ENCODE measurements at places on chromosomes 2 and 18. TPM values are rescaled to one million over a fixed set of nuclear protein-coding genes. Genes with fewer than 3 reads are reported as not detected.

DNA sequence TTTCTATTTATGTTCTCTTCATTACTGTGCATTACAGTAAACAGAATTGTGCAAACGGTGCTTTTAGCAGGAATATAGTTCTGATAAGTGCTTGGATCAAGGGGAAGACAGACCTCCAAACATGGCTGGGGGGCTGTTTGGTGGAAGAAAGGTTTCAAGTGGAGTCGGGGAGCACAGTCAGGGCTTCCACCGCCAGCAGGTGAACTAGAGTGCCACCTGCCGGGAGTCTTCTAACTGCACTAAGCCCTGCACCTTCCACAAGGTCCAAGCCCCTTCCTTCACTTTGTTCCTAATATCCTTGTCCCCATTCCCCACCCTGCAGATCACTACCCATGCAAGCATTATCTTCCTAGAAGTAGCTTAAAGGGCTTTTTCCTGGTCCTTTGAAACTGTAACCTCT is 11.1 kb downstream of the ONECUT2 start:
- no peak for DNase-seq

GRCh38 chr2:47277187-47277586 is 122.1 kb upstream of the STPG4 start:
- DNase-seq = no peak

DNA sequence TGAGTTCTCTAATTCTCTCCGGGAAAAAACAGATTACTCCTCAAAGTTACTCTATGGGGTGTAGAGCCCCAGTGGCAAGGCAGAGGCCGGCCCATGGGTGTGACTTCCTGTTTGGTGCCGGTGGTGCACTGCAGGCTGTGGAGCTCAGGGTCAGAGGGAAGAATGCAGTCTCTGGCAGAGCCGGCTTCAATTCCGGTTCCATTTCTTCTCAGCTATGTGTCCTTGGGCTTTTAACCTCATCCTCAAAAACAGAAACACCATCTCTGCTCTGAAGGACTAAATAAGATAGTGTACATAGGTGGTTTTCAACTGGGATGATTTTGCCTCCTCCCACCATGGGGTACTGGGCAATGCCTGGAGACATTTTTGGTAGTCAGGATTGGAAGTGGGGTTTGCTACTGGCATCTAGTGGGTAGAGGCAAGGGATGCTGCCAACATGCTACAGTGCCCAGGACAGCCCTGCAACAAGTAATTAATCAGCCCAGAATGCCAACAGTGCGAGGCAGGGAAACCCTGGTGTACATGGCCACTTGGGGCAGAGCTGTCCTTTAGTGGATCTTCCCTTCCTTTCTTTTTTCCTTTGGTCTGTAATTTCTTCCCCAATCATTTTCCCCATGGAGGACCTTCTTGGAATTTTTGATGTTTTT is 81.2 kb downstream of the INSIG2 start:
- DNase-seq = peak; percentile 27

DNA sequence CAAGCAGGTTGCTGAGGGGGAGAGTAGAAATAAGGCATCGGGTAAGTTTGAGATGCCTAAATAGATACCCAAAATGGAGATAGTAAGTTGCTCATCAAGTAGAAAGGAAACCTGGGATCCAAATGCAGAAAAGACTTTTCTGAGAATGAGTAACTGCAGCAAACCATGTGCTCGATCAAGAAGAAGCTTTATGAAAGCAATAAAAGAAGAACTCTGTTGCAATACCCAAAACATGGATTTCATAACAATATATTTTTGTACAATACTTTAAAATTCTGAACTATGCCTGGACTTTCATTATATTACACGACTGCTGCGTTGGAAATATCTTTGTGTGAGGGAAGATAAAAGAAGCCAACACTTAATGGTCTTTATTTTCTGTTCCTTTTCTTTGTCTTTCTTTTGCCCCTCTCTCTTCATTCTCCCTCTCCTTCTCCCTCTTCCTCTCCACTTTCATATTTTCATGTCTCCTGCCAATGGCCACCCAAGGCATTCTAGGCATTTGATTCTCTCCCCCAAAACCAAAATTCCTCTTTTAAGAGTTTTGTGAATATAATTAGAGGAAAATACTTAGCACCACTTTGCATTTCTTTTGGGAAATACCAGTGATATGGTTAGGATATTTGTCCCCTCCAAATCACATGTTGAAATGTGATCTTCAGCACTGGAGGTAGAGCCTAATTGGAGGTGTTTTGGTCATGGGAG is 257.6 kb downstream of the MREG start:
- DNase-seq = no peak

DNA sequence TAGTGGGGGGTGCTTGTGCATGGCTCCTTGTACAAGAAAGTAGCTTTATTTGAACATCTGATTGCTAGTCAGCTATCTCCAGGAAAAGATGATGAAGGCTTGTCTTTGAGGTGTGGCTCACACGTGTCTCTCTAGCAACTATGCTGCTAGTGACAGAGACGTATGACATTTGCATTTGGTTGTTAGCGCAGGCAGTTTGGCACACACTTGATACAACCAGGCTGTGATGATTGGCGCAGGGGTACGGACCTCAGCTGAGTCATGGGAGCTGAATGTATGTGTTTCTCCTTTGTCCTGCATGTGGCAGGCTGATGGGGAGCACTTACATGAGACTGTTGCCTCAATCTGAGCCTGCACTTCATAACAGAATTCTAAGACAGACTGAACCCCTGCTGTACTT is 29.6 kb downstream of the PTCD3 start:
- no peak for DNase-seq

DNA sequence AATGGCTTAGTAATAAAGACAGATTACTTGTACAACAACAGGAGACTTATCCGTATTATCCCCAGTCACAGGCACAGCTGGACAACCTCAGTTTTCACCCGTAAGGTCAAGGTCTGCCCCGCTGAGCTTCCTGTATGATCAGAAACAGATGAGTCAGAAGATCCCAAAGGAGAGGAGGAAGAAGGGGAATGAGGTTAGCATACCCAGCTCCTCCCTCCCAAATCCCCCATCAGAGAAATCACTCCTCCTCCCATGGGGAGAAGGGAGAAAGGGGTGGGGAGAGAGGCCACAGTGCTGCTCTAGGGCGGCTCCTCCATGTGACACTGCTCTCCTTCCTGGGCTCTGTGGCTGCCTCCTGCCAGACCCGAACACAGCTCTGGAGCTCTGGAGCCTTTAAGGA is 53.8 kb upstream of the SPTBN1 start:
- no peak for DNase-seq

GRCh38 chr2:4018535-4018934 is 315.2 kb downstream of the DCDC2C start:
- no peak for DNase-seq

- no peak for DNase-seq
Observed at GRCh38 chr18:50917021-50917420, 38.1 kb downstream of the ME2 start.

GRCh38 chr2:187644486-187644885 is 90.3 kb upstream of the TFPI start:
- no peak for DNase-seq

GRCh38 chr2:128473175-128474035 is 154.7 kb upstream of the HS6ST1 start:
- DNase-seq = peak; percentile 82

- DNase-seq = no peak
Observed at GRCh38 chr2:31187166-31187565, 30.1 kb downstream of the CAPN14 start.

- DNase-seq = no peak
Observed at GRCh38 chr2:110216199-110216598, 3.9 kb upstream of the MTLN start.

- DNase-seq = no peak
Observed at GRCh38 chr2:68412127-68412819, 47.2 kb downstream of the PLEK start.

GRCh38 chr2:157444641-157445040 is 752 bp upstream of the CYTIP start:
- no peak for DNase-seq

DNA sequence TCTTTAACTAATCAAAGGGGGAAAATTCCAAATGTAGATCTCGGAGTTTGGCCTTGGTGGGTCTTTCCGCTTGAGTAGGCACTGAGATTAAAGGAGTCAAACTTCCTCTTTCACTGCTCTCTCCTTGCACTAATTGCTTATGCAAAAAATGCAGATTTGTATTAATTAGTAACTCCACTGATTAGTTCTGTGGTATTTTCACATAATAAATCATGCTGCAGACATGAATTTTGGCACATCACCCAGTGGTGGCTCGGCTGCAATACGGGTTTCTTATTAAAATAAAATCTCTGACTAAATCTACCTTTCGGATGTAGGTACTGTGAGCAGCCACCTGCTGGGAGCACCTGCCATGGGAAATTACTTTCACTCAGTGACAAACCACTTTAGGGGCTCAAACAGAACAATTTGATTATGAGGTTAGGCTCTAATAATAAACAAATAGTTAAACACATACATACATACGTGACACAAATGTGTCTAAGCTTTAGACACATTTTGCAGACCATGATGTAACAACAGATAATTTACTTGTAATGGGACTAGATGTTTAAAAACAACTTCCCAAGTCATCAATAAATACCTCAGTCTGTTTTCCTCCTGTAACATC is 6.4 kb upstream of the NEUROD1 start:
- no peak for DNase-seq

- DNase-seq = no peak
Observed at GRCh38 chr18:11316546-11316945, 167.2 kb upstream of the PIEZO2 start.

DNA sequence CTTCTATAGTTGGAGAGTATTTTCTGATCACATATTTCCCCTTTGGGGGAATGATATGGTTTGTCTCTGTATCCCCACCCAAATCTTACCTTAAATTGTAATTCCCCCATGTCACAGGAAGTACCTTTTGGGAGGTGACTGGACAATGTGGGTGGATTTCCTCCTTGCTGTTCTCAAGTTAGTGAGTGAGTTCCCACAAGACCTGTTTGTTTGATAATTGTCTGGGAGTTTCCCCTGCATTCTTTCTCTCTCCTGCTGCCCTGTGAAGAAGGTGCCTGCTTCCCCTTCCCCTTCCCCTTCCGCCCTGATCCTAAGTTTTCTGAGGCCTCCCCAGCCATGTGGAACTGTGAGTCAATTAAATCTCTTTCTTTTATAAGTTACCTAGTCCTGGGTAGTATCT is 222.7 kb upstream of the SLC39A10 start:
- DNase-seq = no peak

- DNase-seq = no peak
Observed at GRCh38 chr2:182088681-182089320, 103.1 kb downstream of the PPP1R1C start.

GRCh38 chr2:159557437-159558034 is 58.8 kb downstream of the BAZ2B start:
- DNase-seq = no peak

DNA sequence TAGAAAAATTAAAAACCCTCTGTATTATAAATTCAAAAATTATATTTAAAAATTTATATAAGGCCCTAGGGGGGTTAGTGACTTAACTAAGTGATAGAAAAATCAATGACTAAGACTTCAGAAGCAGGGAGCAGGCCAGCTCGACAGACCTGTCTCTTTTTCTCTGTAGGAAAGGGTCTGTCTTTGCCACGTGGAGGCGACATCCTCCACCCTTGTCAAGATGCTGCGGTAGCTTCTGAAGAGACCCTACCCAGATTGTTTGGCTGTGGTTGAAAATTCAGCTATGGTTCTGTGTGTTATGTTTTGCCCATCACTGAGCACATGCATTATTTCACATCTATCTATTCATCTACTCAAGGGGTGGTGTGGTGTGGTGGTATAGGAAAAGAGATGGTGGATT is 8.2 kb upstream of the SLC4A3 start:
- DNase-seq = no peak

The MLPH gene
- not detected for total RNA-seq

The ACMSD gene
- not detected for total RNA-seq

The FHL2 gene
- 5.6 TPM for total RNA-seq

The NYAP2 gene
- total RNA-seq = not detected

The TXNDC2 gene
- 0.39 TPM for total RNA-seq

The SCYGR4 gene
- not detected for total RNA-seq

The FZD7 gene
- total RNA-seq = 1.1 TPM

All from activated T-helper 2 cell treated with anti-CD3 and anti-CD28 coated beads, Interferon-gamma antibody, Interleukin-2, Interleukin-4, amounts not matched to agents 10 μg/mL and 5 μg/mL and 100 μg/mL, durations not matched to agents 14 hours and 24 hours and 36 hours (primary cell).